NCI-H2107 (cell line): ENCODE measurements at places on chromosomes 4 and X.

- no peak for DNase-seq
Observed at GRCh38 chrX:134548257-134549201, 88.6 kb downstream of the HPRT1 start.

- DNase-seq = no peak
Observed at GRCh38 chr4:37837446-37837845, 11.0 kb downstream of the PGM2 start.

DNA sequence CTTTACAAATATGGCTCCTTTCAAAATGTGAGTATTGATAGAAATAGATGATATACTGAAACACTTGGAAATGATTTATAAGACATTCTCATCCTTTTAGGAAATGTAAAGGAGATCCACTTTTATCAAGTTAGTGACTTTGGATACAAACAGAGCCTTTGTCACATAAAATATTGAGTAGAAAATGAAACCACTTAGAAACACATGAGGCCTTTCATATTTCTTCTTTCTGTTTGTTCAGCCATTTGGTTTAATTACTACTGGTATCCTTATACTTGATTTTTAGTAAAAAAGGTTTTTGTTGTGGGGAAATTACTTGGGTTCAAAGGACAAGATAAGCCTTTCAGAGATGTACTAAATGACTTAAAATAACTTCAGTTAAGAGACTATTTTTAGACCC is 4.1 kb downstream of the STOX2 start:
- DNase-seq = no peak

DNA sequence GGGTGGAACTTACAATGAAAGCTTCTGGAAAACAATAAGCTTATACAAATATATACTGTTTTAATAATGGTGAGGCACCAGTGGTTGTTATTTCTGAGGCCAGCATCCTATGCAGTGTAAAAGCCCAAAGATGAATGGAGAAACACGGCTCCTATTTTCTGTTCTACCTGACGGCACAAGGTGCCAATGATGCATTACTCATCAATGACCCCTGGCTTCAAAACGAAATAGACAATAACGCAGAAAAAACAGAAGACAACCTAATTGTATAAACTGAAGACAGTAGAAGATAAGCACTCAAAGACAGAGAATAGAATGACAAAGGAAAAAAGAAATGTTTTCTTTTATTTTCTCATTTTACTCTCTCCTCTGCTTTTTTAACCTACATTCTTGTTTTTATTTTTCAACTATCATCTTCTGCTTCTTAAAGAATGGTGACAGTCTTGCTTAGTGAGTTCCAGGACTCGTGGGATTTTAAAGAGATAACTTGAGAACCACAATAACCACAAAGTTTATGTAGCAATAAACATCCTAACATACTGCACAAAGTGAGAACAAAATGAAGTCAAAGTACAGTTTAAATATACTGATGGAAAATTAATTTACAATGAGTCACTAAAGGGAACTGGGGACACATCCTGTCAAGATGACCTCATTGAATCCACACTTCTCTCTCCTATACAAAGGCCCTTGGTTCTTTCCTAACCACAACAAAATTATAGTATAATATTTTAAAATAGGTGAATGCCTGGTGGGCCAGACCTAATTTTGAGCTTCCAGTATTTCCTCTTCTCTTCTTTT is 169.8 kb downstream of the BTC start:
- DNase-seq = no peak

GRCh38 chr4:186190581-186191199 is 677 bp upstream of the CYP4V2 start:
- no peak for DNase-seq

GRCh38 chrX:102860235-102860634 is 76.8 kb upstream of the RAB40AL start:
- no peak for DNase-seq

GRCh38 chrX:119391279-119391678 is 7.9 kb upstream of the SLC25A43 start:
- no peak for DNase-seq

- DNase-seq = no peak
Observed at GRCh38 chrX:68060506-68061205, 372.6 kb downstream of the OPHN1 start.

GRCh38 chr4:169150806-169151205 is 120.0 kb downstream of the SH3RF1 start:
- DNase-seq = no peak

DNA sequence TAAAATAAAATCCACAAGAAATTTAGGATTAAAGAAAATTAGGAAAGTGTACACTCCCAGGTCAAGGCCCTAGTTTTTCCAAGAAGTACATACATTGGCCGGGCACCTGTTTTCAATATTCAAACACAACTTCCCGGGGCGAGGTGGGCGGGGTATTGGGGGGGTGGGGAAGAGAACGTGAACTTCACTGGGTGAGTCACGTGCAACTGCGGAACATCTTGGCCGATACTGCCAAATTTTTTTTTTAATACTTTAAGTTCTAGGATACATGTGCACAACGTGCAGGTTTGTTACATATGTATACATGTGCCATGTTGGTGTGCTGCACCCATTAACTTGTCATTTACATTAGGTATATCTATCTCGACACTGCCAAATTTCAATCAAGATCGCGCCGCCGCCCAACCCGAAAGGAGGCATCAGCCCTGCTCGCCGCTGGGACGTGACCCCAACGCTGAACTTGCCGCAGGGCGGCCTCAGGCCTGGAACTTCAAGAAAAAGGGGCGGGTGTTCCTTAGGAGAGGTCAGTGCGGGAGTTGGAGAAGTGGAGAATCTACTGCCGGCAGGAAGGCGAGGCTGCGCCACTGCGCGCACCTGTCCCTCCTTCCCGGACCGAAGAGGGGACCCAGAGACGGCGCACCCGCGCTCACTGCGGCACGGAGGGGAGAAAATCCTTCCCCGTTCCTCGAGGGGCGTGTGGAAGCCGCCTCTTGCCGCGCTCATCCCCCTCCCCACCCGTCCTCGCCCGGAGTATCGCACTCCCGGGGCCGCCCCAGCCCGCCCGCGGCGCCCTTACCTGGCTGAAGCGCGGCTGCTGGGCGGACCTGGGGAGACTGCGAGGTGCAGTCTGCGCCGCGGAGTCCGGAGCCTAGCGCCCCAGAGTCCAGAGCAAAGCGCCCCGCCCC is at the start of gene TEC:
TEC (minus strand) TSS at position 883 of the 905 bp plus-strand sequence. CDS start 41,224 bp downstream, outside the sequence.
- no peak for DNase-seq

- DNase-seq = no peak
Observed at GRCh38 chr4:168390041-168390440, 71.5 kb upstream of the DDX60 start.

GRCh38 chrX:118464501-118464900 is 31.1 kb upstream of the DOCK11 start:
- no peak for DNase-seq

GRCh38 chrX:80817002-80817401 is 7.3 kb upstream of the BRWD3 start:
- no peak for DNase-seq

DNA sequence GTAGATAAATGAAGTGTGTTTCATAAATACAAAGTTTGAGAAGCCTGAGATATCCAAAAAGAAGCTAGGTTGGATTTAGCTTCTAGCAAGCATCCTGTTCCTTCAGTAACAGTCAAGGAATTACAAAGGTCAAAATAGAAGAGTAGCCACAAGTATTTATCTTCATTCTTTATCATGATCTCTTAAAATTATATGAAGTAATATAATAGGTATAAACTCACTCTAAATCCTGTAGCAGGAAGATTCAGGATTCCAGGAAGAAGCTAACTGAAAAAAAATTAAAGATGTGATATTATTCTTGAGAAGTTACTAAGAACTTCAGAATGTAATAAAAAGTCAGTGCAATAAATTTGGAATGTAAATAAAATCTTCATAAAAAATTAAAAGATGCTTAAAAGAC is 31.1 kb upstream of the RXFP1 start:
- no peak for DNase-seq
